ENCODE measurements at places on chromosomes 2 and 18.

GRCh38 chr2:7405861-7406715, 488.9 kb downstream of the RNF144A start:
- DNase-seq, result no peak

DNA sequence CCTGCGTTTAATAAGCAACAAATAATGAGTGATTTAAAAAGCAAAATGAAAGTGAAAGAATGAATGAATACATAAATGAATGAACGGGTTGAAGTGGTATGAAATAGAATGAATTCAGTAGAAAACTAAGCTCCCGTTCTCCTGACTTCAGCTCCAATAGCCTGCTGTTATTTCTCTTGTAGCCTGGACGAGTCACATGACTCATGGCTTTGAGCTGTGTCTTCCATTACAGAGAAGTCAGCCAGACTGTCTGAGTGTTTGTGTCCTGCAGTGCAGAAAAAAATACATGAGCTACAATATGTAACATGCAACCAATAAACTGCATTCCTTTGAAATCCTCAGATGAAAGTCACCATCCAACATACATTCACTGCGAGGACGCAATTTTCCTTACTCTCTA, 21.2 kb downstream of the SCG2 start:
- DNase-seq, result no peak

DNA sequence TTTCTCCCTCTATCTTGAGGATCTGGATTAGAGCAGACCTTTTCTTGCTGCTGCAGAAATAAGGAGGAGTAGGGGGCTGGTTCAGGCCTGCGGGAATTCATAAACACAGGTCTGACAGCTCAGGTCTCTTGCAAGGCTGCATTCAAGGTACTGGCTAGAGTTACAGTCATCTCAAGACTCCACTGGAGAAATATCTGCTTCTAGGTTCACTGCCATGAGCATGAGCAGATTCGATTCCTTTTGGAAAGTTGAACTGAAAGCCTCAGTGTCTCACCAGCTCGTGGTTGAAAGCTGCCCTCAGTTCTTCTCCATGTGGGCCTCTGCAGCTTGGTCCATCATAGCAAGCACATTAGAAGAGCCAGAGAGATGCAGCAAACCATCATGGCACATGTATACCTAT, 124.4 kb upstream of the SETBP1 start:
- no peak for DNase-seq

DNA sequence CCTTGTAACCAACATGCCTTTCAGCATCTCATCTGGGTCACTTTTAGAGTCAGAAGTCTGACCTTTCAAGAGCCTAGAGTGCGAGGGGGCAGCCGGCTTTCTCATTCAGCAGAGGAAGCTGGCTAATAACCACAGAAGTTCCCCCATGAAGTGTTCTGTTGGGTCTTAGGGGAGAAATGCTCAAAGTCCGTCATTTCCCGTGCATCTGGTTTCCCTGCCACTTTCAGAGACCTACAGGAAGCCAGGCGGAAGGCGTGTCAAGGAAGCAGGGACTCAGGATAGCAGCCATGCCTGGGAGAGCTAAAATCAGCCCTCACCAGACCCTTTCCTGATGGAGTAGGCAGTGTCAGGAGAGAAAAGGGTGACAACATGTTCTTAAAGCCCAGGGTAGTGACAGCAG, 301.8 kb upstream of the ID2 start:
- no peak for DNase-seq

DNA sequence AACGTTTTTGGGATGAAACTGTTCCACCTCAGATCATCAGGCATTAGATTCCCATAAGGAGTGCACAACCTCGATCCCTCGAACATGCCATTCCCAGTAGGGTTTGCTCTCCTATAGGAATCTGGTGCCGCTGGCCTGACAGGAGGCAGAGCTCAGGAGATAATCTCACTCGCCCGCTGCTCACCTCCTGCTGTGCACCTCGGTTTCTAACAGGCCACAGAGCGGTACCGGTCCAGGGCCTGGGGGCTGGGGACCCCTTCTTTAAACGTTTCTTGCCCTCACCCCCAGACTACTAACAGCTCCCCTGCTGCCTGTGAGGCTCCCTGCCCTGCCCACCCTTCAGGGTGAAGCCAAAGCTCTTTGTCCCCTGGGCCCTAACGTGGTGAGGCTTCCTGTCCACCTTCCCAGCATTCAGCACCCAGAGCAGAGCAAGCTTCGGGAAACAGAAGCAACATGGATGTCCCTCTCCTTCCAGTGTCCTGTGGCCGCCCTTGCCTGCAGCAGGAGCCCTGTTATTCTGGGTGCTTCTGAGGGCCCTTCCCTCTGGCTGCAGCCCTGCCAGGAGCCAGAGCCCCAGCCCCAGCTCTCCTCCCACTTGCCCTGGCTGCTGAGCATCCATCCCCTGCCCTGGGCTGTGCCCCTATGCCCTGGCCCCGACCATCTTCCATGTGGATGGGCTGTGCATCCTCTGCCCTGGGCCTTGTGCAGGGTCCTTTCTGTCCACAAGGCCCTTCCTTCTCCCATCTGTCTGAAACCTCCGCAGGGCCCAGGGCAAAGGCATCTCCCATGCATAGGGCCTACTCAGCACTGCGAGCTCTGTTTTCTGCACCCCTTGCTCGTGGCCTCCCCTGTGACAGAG, 140.1 kb downstream of the MBP start:
- DNase-seq, result no peak

DNA sequence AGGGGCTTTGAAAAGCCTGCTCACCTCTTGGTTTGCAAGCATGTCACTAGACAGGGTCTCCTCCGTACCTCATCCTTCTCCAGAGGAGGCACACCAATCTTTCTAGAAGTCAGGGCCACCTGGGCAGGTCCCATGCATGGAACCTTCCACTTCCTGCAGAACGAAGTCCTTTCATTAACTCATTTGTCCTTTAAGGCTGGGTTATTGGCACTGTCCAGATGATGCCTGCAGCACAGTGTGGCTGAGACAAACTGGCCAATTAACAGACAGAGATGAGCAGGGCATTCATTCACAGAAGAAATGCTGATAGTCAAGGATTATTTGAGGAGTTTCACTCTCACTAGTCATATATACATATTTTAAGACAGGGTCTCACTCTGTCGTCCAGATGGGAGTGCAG, 245.3 kb downstream of the TFCP2L1 start:
- no peak for DNase-seq

DNA sequence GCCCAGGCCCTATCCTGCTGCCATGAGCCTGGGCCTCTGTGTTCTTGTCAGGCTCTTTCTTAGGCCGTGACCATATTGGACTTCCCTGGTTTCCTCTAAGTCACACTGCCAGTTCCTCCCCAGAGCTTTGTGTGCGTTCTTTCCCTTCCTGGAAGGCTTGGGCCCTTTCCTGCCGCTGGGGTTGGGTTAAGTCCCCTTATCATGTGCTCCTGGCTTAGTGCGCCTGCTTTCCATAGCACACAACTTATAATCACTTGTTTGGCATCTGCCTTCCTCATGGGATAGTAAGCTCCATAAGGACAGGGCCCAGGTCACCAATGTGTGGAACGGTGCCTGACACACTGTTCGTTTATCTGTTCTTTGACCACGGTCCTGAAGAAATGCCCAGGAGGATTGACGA, 31.3 kb downstream of the NIFK start:
- DNase-seq, result no peak

DNA sequence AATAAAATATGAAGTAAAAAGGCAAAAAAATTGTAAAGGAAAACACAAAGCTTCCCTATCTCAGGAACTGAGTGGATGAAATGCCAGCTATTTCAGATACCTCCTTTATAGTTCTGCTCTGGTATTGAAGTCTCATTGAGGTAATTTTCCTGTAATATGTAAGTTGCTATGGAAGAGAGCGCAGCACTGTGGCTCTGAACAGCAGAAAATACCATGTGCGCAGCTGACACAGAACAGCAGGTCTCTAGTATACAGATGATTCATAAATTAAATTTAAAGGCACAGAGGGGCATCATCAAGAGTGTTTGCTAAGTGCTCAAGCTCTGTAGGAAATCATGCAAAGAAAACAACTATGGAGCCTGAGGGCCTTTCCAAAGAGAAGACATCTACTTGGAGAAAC, 315.3 kb upstream of the CDH7 start:
- DNase-seq, result no peak

- DNase-seq, result no peak
Measured at GRCh38 chr2:3661149-3661660, 3.2 kb downstream of the ALLC start.

DNA sequence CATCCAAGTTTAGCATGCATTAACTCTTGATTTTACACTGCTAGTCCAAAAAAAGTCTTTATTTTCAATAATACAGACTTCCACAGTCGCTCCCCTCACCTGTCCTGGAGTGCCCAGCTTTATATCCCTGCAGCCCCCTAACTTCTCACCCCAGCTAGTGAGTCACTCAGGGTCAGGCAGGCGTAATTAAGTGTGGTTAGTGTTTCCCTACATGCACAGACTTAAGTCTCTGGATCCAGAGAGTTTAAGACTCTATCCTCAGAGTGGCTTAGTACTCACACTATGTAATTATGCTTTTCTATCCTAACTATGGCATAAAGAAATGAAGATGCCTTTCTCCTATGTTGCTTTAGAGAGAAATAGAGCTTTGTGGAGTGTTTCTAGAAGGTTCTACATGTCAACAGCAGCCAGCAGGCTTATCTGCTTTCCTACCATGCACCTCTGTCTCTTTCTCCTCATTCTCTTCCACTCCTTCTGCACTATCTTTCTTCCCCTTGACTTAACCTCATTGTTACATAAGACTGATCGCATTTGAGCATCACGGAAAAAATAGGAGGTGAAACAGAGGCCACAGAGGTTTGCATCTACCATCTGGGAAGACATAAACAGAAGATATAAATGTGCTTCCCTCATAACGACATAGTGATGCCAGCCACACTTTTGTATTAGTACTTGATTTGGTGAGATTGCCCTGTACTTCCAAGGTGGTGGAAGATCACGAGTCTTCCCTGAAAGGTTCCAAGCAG, 34.4 kb upstream of the PMAIP1 start:
- DNase-seq, result no peak

GRCh38 chr2:118791483-118791882, 56.0 kb downstream of the EN1 start:
- DNase-seq, result no peak

- no peak for DNase-seq
Measured at GRCh38 chr18:55405893-55406406, 182.0 kb downstream of the TCF4 start.

DNA sequence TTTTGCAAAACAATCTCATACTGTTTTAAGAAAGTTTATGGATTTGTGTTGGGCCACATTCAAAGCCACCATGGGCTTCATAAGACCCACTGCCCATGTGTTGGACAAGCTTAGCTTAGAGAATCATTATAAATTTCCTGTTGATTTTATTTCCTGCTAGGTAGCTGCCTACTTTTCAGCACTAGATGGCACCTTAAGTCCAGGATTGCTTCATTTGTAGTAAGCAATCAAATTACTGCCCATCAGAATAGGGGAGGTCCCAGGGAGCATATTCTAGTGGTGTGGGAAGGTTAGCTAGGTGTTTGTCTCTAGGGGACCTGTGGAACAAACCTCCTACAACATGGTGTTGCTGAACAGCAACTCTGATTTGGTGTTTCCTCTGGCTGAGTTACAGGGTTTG, 11.0 kb upstream of the DCDC2C start:
- no peak for DNase-seq

- DNase-seq, result no peak
Measured at GRCh38 chr18:75253784-75254183, 43.2 kb downstream of the TSHZ1 start.

DNA sequence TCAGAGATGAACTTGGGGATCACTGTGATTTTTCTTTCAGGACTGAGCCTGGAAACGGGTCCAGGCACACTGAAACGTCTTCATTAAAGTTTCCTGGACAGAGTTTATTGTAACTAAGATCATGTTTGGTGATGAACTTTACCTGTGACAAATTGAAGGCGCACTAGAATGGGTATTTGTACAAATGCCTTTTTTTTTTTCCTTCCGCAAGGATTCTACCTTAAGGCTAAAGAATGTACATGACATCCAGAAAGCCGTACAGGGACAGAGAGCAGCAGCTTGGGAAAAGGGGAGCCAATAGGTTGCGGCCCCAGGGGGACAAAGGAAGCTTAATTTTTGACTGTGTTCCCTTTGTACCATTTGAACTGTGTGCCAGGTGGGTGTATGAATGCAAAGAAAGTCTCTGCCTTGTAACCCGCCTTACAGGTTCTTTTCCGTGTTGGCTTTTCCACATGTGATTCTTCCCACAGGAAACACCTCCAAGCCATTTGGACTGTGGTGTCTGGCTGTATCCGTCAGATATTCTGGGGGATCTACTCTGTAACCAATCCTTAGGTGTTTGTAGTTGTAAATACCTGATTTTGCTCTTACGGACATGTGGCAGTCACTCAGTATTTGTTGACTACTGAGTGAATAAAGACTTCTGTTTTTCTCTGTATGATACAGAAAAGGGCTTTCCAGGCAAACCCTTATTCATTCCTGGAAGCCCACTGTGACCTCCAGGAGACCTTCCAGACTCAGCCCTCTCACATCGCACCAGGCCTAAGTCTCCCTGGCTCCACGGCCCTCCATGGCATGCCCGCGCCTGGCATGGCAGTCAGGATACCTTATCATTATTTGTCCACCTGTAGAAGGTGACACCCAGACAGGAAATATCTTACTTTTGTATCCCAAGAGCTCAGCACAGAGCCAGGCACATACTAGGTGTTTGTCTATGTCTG, 1.1 kb downstream of the LRRFIP1 start:
- DNase-seq, result no peak

DNA sequence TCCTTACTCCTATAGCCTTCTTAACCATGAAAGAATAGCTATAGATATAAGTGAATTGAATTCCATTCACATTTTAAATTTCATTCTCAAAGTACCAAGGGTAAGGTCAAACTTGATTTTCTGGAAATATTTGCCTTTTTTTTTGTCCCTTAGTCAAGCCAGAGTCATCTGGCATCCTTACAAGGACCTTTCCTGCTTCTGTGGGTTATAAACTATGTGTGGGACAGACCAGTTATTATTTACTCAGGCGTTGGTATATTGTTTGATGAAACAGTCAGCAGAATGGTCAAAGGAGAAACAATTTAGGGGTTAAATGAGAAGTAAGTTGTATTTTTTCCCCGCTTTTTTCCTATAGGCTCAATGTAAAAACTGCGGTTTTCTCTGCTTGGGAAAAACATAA, 1103.2 kb upstream of the ZEB2 start:
- DNase-seq, result no peak

GRCh38 chr18:5585653-5586052, 41.9 kb upstream of the EPB41L3 start:
- no peak for DNase-seq

DNA sequence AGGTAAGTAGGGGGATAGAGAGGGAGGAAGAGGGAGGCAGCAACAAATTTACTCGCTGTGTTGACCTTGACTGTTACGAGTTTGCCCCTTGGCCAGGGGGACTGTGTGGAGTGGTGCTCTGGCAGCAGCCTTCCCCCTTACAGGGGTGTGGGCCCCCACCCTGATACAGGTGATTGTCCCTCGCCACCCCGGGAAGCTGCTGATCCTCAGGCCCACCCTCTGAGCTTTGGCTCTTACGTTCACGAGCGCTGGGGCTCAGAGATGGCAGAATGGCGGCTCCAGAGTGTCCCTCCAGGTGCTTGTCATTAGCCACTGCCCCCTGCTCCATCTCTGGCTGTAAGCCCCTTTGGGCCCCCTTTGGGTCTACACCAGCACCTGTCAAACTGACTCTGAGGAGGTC, 88.6 kb downstream of the GLI2 start:
- DNase-seq, result no peak

GRCh38 chr2:172693529-172694455, 41.9 kb upstream of the RAPGEF4 start:
- DNase-seq, result no peak

GRCh38 chr2:197168705-197169104, 141.9 kb downstream of the ANKRD44 start:
- DNase-seq, result peak; percentile 70

GRCh38 chr2:207746131-207746530, 23.6 kb downstream of the FZD5 start:
- DNase-seq, result peak; percentile 42

Data from activated naive CD4-positive, alpha-beta T cell treated with anti-CD3 and anti-CD28 coated beads, Interleukin-2, amount 50 U/mL, for 16 hours (primary cell).